ENCODE measurements at places on chromosomes 1 and 21.

GRCh38 chr1:63909526-63909925 is 135.7 kb downstream of the ROR1 start:
- DNase-seq, result no peak

GRCh38 chr1:111172463-111172862 is 28.0 kb downstream of the DENND2D start:
- DNase-seq, result no peak

- DNase-seq, result no peak
These were observed 10.9 kb downstream of the OLIG2 start for GRCh38 chr21:33036430-33037162.

GRCh38 chr1:169528215-169529067 is 42.7 kb upstream of the SLC19A2 start:
- DNase-seq, result no peak

DNA sequence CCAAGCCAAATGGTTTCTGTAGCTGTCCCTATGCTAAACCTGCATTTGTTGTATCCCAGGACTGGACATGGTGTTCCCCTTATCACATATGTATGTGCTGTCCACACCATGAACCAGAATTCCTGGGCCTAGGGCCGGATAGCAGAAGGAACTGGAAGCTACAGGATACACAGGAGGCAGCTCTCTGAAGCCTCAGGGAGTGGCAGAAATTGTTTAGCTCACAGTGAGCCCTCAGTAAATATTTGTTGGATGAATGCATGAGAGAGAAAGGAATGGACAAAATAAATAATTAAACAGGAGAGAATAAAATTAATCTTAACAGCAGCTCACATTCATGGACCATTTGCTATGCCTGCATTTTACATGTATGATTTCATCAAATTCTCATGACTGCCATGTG is 2.1 kb downstream of the NIPAL3 start:
- DNase-seq, result no peak

- no peak for DNase-seq
These were observed 1.6 kb downstream of the TCEA3 start for GRCh38 chr1:23422941-23423340.

DNA sequence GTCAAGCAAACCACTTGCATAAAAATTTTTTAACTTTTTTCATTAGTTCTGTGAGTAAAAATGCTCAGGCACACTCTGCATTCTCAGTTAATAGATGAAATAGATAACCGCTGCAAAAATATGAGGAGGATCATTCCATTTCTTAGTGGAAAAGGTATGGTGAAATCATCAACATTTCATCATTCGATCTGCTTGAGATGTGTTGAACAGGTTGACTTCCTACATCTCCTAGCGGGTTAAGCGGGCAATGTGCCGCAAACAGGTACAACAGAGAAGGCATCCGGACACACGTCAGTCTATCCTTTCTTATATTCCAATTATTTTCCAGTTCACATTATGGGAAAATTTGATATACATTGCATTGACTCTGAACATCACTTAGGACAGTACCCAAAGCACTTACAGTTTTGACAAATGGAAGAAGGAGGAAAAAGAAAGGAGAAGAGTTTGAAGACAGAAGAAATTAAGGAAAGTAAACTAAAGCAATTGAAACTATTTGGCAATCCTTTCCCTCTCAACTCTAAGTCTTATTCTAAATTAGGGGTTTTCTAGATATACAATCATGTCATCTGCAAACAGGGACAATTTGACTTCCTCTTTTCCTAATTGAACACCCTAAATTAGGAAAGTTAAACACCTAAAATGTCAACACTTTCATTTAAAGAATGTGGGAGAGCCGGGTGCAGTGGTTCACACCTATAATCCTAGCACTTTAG is 33.5 kb downstream of the NIBAN1 start:
- no peak for DNase-seq

- no peak for DNase-seq
These were observed 34.9 kb downstream of the GREM2 start for GRCh38 chr1:240577095-240577494.

DNA sequence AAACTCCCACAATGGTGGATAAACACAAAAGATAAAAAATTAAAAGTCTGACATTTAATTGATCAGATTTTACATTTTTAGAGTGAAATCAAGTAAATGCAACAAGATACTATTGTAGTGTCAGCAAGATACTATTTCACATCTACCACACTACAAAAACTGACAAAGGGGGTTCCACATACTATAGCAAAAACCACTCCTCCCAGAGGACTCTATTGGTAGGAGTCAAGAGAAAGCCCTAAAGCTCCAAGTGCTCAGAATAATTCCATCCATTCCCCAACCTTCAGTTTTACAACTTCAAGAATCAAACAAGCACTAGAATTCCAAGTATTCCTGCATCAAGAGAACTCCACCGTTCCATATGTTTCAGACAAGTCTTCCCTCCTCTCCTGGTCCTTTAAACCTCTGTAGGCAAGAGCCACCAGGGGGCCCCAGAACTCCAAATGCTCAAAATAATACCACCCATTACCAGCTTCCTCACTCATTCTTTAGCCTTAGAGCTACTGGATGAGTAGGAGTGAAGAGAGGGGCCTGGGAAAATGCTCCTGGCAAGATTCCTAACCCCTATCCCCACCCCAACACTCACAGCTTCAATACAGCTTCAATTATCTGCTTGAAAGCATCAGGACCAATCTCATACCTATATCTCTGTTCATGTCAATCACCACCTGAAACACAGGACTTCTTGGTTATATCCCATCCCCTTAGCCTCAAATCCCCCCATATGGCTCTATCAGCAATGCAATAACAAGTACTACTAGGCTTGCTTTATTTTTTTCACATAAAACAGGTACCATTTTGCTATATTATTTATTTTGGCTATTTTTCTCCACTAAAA is 9.9 kb downstream of the TOR1AIP2 start:
- DNase-seq, result peak; percentile 37

- DNase-seq, result peak; percentile 31
These were observed 128.6 kb downstream of the PRDM2 start for GRCh38 chr1:13828454-13829151.

GRCh38 chr1:27513528-27513927 is 23.6 kb upstream of the WASF2 start:
- no peak for DNase-seq

DNA sequence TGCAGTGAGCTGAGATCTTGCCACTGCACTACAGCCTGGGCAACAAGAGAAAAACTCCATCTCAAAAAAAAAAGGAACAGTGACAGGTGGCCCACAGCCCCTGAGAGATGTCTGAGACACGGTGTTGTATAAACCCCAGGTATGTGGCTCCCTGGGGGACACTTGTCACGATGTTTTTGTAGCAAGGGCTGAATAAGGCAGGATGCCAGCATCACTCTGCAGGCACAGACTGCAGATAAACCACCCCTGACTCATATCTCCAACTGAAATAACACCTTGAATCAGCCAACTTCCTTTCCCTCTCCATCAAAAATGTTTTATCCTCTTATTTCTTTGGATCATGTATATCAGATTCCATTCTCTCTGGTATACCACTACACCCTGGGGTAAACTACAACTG is 52.5 kb downstream of the NMNAT2 start:
- DNase-seq, result no peak

GRCh38 chr1:204219971-204220616 is 6.3 kb upstream of the GOLT1A start:
- DNase-seq, result no peak

GRCh38 chr1:170734412-170735175 is 70.7 kb downstream of the PRRX1 start:
- DNase-seq, result no peak

- DNase-seq, result no peak
These were observed at the start of gene TAS1R3 for GRCh38 chr1:1331068-1331965. Gene TAS1R3 (plus strand): TSS chr1:1331280. CDS start chr1:1331346, 66 bp downstream.

DNA sequence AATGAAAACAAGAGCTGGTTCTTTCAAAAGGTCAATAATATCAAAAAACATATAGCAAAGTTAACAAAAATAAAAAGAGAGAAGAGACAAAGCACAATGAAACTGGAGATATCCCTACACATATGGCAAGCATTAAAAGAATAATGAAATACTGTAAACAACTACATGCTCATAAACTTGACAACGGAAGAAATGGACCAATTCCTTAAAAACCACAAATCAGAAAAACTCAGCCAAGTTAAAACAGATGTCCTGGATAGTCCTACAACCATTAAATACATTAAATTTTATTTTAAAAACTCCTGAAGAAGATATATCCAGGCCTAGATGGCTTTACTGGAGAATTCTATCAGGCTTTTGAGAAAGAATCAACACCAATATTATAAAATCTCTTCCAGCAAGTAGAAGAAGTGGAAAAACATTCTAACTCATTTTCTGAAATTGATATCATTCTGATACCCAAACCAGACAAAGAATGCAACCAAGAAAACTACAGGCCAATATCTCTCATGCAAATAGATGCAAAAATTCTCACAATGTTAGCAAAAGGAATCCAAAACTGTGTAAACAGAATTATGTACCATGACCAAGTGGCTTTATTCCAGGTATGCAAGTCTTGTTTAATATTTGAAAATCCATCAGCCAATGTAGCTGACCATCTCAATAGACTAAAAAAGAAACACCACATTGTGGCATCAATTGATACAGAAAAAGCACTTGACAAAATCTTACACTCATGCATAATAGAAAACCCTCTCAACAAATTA is 56.1 kb upstream of the LRRC7 start:
- peak; percentile 52 for DNase-seq

- DNase-seq, result no peak
These were observed 311.9 kb upstream of the PLD5 start for GRCh38 chr1:242836423-242836822.

GRCh38 chr1:115099693-115100050 is 10.4 kb upstream of the TSPAN2 start:
- DNase-seq, result no peak

- DNase-seq, result no peak
These were observed 26.7 kb downstream of the CCDC18 start for GRCh38 chr1:93207211-93207610.

GRCh38 chr1:203629016-203629506 is 2.4 kb downstream of the ATP2B4 start:
- DNase-seq, result no peak

DNA sequence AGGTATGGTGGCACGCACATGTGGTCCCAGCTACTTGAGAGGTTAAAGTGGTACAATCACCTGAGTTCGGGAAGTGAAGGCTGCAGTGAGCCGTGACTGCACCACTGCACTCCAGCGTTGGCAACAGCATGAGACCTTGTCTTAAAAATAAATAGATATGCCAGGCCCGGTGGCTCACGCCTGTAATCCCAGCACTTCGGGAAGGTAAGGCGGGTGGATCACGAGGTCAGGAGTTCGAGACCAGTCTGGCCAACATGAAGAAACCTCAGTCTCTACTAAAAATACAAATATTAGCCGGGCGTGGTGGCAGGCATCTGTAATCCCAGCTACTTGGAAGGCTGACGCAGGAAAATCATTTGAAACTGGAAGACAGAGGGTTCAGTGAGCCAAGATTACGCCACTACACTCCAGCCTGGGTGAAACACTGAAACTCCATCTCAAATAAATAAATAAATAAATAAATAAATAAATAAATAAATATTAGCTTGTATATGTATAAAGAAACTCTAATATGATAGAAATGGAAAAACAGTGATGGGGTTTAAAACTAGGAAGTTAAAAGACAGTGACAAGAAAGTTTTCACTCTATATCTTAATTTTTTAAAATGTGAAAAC is 18.8 kb downstream of the GATAD2B start:
- no peak for DNase-seq

GRCh38 chr1:157170677-157171515 is 32.7 kb upstream of the ETV3 start:
- no peak for DNase-seq

DNA sequence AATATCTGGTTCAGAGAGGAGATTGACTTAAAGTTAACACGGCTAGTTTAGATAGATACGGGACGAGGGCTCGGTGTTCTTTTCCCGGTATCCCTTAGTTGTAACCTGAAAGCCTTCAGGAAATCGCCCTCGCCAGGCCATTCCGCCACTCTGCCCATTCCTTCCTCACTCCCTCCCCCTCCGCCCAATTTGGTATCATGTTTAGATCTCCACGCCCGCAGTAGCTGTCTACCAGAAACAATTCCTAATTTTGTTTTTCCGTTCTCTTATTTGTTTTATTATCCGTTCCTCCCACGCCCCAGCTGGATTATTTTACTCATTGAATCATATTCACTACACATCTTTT is 685 bp upstream of the VAMP4 start:
- no peak for DNase-seq

DNA sequence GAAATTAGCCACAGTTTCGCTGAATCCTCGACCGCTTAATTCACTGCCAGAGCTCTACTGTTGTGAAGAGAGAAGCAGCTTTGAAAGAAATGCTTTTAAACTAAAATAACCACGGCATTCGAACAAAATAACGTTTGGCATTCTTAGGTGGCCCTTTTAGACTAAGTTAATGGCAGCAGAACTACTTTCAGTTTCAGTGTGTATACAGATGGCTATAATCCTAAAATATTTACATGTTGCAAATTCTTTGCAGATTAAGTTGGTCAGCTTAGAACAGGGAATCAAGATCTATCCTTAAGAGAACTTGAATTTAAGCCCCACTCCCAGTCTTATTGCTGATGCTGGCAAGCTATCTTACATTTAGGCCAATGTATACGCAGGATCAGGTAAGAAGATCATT is 62.7 kb downstream of the ADSS2 start:
- no peak for DNase-seq

- no peak for DNase-seq
These were observed 6.4 kb upstream of the LDLRAD1 start for GRCh38 chr1:54024358-54024757.

- DNase-seq, result no peak
These were observed 221.8 kb upstream of the PLXNA2 start for GRCh38 chr1:208465786-208466590.

DNA sequence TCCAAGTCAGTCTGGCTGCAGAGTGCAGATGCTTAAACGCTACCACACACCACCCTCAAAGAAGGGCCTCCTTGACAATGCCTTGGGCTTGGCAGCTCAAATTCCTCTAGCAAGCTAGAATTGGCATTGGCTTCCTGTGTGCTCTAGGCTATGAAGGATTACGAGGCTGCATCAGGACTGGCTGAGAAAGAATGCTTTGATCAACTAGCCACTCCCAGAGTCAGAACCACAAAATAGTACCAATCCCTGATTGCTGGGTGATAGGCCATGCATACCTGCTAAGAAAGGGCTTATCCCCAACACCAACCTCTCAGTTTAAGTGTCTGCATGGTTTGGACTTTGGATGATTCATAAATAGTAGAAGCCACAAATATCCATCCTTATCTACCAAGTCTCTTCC is 504.9 kb downstream of the OMA1 start:
- DNase-seq, result no peak

DNA sequence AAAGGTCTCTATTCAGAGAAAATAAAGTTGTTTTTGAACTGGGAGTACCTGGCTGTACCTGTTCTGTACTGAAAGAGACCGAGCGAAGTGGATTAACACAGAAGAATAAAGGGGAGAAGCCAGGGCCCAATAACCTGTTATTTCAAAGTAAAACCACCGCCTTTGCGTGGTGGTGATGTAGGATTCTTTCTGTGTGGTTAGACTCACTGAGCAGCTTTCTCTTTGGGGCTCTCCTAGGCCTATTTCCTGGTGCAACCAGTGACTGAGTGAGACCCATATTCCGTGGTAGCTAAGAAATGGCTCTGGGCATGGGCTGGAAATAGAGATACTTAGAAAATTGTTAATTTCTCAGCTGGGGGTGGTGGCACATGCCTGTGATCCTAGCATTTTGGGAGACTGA is 99.9 kb downstream of the XCL2 start:
- no peak for DNase-seq

GRCh38 chr1:62530516-62531154 is 66.7 kb upstream of the ANGPTL3 start:
- DNase-seq, result peak; percentile 6

Measured in muscle of back (tissue), 13 donors.